ENCODE measurements at places on chromosomes 1 and 21. TPM values are rescaled to one million over a fixed set of nuclear protein-coding genes. Genes with fewer than 3 reads are reported as not detected.

Gene CHIT1
- not detected for polyA plus RNA-seq

Gene TNFRSF14
- polyA plus RNA-seq, result not detected

Gene FMO1
- polyA plus RNA-seq, result 0.06 TPM

Gene FCMR
- polyA plus RNA-seq, result not detected

Gene LHX8
- polyA plus RNA-seq, result 0.47 TPM

Gene AMY1C
- polyA plus RNA-seq, result not detected

Gene S100A14
- 1.9 TPM for polyA plus RNA-seq

Gene DNAI4
- polyA plus RNA-seq, result 14.2 TPM

Gene ABCG1
- 2.6 TPM for polyA plus RNA-seq

Gene DCDC2B
- polyA plus RNA-seq, result 0.64 TPM

Gene COL6A1
- 279 TPM for polyA plus RNA-seq

Gene PRRX1
- polyA plus RNA-seq, result 1.2 TPM

Gene DEPDC1
- 29.8 TPM for polyA plus RNA-seq

Gene RPE65
- polyA plus RNA-seq, result not detected
